GM23248 (cell line): ENCODE measurements at places on chromosomes 1 and 21.
A peak's percentile ranks its signal among the peaks of the same experiment; 100 is the strongest.

GRCh38 chr21:45950740-45951515, 30.6 kb upstream of the COL6A1 start:
- DNase-seq = peak; percentile 73

DNA sequence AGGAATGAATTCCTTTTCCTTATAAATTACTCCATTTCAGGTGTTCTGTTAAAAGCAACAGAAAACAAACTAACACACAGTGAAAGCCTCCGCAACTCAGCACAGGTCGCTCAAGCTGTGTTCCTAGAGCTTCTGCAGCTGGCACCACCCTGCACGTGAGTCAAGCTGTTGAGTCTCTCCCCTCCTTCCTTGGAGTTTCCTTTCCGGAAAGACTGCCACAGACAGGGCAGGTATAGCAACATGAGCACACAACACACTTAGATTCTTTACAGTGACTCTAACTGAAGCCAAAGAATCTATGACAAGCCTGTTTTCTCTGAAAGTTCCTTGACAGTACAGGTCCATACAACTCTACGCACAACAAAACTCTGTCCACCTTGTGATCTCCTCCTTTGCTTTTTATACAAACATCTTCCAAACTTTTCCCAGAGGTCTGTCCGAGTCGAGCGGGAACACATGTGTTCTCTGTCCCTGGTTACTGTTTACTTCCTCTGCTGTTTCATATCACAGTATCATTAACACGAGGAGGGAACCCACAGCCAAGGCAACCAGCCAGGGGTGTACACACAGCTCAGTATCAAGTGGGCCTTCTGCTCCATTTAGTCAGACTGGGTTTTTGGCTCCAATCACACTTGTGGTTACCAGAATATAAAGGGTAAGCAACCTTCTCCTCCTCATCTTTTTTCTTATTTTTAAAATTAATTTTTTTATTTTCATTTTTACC, 38.7 kb upstream of the DESI2 start:
- peak; percentile 4 for DNase-seq

DNA sequence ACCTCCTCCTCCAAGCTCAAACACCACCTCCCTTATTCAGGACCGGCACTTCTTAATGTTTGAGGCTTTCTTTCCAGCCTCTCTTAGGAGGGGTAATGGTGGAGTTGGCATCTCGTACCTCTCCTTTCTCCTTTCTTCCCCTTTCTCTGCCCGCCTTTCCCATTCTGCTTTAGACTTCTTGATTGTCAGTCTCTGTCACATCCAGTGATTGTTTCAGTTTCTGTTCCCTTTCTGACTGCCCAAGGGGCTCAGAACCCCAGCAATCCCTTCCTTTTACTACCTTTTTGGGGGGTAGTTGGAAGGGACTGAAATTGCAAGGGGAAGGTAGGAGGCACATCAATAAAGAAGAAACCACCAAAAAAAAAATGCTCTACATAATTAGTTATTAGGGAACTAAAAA, 5.6 kb downstream of the ELK4 start:
- DNase-seq = no peak

- no peak for DNase-seq
Measured at GRCh38 chr1:94614996-94615395, 73.4 kb upstream of the F3 start.

- DNase-seq = peak; percentile 67
Measured at GRCh38 chr1:215192306-215192705, 109.8 kb downstream of the KCNK2 start.

DNA sequence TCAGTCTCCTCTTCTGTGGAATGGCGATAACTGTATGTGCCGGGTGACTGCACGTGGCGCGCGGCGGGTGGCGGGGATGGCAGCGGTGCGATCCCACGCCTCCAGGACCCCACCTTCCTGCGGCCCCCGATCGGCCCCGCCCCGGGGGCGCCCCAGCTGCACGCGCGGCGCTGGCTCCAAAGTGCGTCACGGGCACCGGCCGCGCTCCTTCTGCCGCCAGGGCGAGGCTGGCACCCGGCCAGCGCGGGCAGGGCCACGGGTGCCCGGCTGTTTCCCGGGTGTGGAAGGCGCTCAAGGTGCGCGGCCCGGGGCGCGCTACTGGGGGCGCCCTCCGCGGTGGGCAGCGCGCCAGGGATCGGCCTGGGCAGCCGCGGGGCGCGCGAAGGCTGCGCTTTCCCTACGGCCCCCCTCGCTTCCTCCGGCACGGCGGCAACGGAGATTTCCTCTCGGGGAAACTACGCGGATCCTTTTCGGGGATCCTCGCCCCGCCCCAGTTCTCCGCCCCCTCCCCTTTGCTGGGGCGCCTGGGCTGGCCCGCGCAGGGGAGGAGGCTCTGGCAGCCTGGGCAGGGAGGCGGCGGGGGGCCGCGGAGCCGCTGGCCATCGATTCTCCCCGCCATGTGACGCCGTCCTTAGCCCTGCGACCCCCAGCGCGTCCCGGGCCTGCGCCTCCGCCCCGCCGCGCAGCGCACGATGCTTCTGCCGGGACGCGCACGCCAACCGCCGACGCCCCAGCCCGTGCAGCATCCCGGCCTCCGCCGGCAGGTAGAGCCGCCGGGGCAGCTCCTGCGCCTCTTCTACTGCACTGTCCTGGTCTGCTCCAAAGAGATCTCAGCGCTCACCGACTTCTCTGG, at the start of gene EVA1C:
TSS of gene EVA1C (plus strand) at position 545 of the 853 bp plus-strand sequence. CDS start at position 693, 148 bp downstream.
- peak; percentile 72 for DNase-seq

DNA sequence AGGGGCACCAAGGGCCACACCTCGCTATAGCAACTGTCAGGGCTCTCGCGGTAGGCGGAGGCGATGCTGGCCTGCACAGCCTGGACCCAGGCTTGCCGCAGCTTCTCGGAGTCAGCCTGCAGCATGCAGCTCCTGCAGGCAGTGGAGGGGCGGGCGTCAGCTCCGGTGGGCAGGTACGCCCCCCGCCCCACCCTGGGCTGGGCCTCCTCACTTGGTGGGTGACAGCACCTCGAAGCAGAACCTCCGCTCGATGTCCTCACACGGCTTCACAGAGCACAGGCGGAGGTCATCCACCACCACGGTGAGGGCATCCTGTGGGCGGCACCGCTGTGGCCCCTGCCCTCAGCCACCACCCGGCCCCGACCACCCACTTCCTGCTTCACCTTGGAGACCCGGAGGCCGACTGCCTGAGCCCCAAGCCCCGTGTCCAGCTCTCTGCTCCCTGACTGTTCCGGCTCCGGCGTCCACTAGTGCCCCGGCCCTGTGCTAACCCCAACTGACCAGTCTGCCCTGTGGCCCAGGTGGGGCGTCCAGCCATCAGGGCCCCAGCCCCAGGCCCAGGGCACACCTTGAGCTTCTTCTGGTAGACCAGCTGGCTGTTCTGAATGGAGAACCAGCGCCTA, 9.8 kb downstream of the ACAP3 start:
- no peak for DNase-seq

DNA sequence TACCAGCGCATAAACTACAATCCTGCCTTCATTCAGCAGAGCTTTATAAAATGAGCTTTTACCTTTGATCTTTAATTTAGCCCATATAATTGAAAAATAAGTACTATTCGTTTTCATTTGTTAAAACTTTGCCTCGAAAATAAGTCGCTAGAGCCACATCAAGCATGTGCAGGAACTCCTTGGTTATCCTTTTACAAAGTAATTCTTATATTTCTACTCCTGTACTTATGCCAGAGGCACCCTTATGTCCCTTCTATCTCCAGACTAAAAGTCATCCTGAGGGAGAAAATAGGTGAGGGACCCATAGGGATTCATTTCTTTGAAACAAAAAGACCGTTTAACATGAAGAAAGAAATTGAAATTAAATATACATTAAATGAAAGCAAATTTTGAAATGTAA, 278.2 kb upstream of the C1orf105 start:
- DNase-seq = no peak

DNA sequence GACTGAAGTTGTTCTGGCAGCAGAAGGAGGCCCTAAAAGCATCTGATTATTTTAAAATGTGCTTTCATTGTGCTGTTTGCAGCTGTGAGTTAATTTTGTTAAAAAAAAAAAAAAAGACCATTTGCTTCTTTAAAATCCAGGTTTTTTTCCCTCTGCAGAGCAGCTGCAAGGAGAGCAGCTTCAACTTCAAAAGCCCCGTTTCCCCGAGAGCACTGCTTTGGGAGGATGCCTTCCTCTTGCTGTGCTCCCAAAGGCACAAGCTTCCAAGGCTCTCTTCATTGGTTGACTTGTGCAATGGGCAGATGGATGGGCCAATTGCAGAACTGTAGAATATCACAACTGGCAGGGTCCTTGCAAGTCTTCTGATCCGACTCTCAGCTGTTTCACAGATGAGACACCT, 459.2 kb upstream of the PKN2 start:
- DNase-seq = no peak

DNA sequence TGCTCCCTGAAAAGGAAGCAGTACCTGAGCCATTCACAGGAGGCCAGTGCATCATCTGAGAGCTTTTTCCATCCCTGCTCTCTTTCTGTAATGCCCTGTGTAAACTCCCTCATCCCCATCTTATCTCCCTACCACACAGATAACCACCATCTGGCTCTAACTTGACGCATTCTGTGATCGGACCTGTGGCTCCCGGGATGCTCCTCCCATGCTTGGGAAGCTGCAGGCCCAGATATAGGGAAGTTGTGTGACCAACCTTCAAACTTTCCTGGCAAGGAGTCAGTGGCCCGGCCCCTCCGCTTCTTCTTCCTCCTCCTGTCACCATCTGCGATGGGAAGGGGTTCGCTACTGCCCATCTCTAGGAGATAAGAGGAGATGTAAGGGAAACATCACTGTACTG, 21.1 kb downstream of the MKNK1 start:
- DNase-seq = no peak

DNA sequence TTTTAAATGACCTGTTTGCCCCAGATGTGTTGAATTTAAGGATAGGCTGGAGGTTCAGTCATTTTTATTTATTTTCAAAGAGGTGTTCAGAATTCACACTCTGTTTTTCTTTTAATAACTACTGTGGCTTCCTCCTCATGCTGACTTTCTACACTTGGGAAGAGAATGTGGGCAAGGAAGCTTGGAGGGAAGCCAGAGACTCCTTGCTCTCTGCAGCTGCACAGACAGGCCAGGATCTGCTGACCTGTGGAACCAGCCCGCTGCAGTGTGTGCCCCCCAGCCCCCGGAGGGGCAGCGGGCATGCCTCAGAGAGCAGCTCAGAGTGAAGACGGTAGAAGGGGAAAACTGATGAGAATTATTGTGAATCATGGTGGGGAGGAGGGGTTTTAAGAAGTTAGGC, 16.9 kb downstream of the MGST3 start:
- DNase-seq = no peak

DNA sequence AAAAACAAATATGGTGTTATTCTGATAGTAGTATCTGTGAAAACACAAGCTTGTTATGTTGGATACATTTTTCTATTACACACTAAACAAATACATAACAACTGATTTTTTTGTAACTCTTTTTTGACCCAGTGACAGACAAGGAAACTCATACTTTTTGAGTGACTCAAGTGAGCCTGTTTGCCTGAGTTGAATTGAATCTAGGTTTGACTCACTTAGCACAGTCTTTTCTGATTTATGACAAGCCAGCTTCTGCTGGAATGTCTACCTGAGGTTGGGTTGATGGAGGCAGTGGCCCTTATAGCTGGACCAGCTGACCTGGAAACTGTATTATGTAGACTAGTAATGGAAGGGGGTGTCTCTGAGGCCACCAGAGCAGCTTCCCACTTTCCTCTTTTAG, 4.2 kb upstream of the CLCA4 start:
- DNase-seq = peak; percentile 5

- DNase-seq = no peak
Measured at GRCh38 chr1:108085628-108086027, 114.5 kb downstream of the SLC25A24 start.

DNA sequence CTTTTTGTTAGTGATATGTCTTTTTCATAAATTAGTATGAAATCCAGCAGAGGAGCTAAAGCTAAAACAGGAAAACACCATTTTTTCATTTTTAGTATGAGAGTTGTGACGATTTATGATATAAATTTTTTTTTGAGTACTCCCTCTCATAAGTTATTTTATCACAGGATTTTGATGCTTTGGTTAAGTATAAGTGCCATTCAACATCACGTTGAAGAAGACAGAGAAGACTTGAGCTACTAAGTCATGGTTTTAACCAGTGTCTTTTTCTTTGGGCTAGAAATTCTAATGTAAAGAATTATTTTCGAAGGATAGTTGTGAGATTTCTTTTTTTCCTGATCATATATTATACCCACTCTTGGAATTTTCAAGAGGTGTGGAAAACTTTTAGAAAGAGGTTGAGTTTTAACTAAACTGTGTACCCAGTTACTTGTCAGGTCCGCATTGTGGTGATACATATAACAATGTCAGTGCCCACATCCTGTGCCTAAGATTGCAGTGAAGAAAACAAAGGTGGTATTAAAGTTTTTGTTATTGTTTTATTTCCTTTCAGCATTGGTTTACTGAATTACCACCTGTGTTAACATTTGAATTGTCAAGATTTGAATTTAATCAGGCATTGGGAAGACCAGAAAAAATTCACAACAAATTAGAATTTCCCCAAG, 93.8 kb downstream of the USP25 start:
- no peak for DNase-seq

- no peak for DNase-seq
Measured at GRCh38 chr1:6001992-6002576, 9.9 kb upstream of the NPHP4 start.

DNA sequence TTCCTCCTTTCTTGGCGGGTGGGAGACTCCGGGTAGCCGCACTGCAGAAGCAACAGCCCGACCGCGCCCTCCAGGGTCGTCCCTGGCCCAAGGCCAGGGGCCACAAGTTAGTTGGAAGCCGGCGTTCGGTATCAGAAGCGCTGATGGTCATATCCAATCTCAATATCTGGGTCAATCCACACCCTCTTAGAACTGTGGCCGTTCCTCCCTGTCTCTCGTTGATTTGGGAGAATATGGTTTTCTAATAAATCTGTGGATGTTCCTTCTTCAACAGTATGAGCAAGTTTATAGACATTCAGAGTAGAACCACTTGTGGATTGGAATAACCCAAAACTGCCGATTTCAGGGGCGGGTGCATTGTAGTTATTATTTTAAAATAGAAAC, 2.5 kb downstream of the OLIG2 start:
- DNase-seq = no peak

DNA sequence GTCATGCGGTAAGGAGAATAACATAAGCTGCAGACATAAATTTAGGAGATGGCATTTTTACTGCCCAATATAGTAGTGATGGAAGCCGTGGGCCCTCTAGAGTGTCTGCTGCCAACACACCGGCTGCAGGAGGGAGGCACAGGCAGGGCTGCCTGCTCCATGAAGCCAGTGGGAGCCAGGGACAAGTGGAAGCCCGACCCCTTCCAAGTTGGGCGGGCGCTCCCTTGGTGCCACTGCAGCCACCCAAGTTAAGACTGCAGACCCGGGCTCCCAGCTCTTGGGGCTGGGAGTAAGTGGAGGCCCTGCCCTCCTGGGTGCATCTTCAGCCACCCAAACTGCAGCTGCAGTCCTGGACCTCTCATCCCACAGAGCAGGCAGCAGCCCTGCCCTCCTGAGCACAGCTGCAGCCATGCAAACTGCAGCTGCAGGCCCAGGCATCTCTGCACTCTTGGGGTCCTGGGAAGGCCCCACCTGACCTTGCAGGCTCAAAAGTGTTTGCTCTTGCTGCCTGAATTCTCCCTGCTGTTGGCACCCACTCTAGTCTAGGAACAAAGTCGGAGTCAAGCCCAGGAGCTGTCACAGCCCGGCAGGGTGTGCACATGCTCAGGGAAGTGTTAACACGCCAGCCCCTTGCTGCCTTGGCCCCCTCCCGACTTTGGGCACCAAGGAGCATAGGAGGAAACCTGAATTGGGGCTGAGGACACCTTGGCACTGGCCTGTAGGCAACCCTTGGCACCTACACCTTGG, 437.2 kb upstream of the PRMT6 start:
- no peak for DNase-seq

- peak; percentile 8 for DNase-seq
Measured at GRCh38 chr1:102434421-102434820, 437.7 kb upstream of the OLFM3 start.

- DNase-seq = peak; percentile 99
Measured at GRCh38 chr1:206706298-206706791, 21.6 kb downstream of the MAPKAPK2 start.
